ENCODE measurements at places on chromosomes 11 and 22.

DNA sequence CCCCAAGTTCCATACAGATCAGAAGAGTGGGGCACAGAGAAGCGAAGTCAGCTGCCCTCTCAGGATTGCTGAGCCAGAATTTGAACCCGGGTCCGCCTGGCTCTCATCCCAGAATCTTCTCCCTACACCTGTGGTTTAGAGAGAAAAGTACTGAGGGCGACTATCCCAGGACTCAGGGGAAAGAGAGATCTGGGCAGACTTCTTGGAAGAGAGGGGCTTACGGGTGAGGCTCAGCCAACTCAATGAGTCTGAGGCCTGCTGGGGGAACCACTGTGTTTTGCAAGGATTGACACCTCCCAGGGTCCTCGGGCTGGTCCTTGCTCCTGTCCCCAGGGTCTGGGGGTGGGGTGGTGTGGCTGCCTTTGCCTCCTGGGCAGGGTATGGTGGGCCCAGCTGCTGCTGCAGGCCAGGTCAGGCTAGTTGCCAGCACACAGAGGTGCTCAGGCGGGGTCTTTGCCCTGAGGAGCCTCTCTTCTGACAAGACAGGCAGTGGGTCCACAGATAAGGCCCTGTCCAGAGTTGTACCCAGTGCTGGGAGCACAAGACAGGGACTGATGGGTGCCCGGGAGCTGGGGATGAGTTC is 1.2 kb downstream of the CAPN5 start:
- no peak for DNase-seq

- no peak for DNase-seq
These were observed 68.4 kb downstream of the TCF20 start for GRCh38 chr22:42202048-42202447.

GRCh38 chr11:10275714-10276113 is 18.3 kb downstream of the SBF2 start:
- DNase-seq, result no peak

DNA sequence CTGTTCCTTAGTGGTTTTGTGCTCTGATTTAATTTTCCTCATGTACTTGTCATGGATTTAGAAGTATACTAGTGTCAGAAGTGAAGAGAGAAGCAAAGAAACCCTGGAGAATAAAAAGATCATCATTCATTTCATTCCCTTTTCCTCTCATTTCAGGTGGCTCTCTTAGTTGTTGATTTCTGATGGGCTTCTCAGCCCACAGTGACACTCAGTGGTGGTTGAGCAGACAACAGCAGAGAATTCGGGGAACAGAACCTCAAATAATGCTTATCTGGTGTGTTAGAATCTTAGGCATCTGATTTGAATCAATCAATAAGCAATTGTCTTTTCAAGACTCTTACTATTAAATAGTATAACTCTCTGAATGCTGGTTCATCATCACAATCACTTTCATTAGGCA is 1289.4 kb downstream of the FAM181B start:
- DNase-seq, result no peak

- no peak for DNase-seq
These were observed 64.6 kb downstream of the KCNJ1 start for GRCh38 chr11:128802358-128802981.

GRCh38 chr11:85815186-85815931 is 4.4 kb upstream of the SYTL2 start:
- no peak for DNase-seq

GRCh38 chr11:64802370-64803157 is 450 bp downstream of the MAP4K2 start:
- peak; percentile 42 for DNase-seq

- DNase-seq, result peak; percentile 46
These were observed 1.7 kb upstream of the CALCA start for GRCh38 chr11:14973621-14974514.

- no peak for DNase-seq
These were observed 35.2 kb downstream of the GDPD5 start for GRCh38 chr11:75490221-75491181.

All from stimulated activated CD4-positive, alpha-beta T cell treated with anti-CD3 and anti-CD28 coated beads, Interleukin-4, amount 100 ng/mL, for 1 hour (primary cell).